Eye (tissue), 1 donor: ENCODE measurements at places on chromosomes 16 and 17.

- DNase-seq: peak; percentile 71
Measured at GRCh38 chr17:37710344-37710886, 34.4 kb downstream of the HNF1B start.

DNA sequence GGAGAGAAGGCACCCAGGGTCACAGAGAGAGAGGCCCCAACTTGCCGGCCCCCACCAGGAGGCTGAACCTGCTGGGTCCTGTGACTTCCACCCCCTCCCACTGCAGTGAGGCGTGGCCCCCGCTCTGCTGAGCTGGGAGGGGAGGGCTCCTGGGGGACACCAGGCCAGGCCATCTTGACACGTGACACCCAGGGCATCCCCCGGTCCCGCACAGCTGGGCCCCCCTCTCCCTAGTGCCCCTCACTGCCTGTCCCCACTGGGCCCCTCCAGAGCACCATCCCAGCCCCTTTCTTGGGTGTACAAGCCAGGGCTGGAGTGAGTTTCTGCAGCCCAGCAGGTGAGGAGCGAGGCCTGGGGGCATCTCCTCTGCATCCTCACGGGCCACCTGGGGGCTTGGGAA, 12.4 kb downstream of the UBALD1 start:
- no peak for DNase-seq

- no peak for DNase-seq
Measured at GRCh38 chr16:1790611-1791255, 2.8 kb downstream of the IGFALS start.

GRCh38 chr16:86205521-86206245, 304.6 kb upstream of the FOXF1 start:
- DNase-seq: peak; percentile 39

GRCh38 chr17:79324194-79324593, 249.6 kb downstream of the ENGASE start:
- DNase-seq: no peak

GRCh38 chr17:49162866-49163265, 30.3 kb downstream of the B4GALNT2 start:
- DNase-seq: no peak

- no peak for DNase-seq
Measured at GRCh38 chr17:77498091-77498741, 357.4 kb downstream of the SEC14L1 start.

GRCh38 chr17:78619334-78619733, 42.1 kb upstream of the DNAH17 start:
- no peak for DNase-seq

DNA sequence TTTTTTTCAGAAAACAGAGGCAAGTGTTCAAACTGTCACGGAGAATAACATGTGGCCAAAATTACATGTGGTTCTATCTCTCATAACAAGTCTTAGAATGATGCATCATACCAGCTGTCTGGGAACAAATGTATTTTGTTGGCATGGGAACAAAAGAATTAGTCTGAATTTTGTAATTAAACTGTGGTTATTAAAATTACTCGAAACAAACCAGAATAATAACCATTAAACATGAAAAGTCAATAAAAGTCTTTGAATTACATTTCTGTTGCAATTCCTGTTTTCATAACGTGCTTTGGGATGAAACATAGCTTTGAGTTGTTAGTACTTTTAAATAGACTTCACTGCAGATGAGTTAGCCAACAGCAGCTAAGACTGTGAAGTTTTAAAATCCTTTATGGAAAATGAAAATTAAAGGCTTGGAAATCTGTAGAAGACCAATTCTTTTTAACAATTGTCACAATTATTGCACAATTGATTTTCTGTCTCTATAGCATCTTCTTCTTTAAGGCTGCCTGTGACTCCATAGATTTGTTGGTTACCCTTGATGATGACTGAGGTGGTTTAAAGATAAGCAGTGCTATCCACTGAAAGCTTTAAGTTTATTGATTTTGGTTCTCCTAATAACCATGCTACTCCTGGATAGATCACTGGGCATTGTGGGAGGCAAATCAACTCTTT, 117.9 kb upstream of the AXIN2 start:
- DNase-seq: peak; percentile 52

DNA sequence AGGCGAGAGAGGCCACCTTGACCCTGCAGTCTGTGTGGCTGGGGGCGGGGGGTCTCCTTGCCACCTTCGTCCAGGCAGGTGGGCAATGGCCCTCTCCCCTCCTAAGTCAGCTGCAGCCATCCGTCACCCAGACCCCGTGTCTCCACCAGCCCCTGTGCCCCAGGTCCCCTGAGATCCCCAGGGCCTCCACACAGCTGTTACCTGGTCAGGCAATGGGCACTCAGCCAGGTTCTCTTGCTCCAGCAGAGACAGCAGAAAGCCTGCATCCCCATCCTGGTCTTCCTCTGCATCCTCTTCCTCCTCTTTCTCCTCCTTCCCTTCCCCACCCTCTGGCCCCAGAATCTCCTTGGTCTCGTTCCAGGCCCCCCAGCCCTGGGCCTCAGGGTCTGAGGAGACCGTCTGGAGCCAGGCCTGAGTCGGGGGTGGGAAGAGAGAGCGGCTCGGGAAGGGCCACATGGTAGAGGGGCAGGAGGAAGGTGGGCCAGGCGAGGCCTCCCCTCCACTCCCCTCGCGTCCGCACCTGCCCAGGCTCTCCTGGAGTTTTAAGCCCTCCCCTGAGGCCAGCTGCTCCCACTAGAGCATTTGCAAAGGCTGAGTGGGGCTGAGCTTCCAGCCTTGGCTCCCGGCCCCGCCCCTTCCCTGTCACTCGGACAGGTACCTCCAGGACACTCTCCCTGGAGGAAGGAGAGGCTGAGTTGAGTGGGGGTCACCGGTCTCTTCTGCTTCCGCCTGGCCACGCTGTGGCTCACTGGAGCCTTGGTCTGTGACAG, at the start of gene PABPN1L:
Gene PABPN1L (minus strand): TSS at position 510 of the 770 bp plus-strand sequence. CDS start 54 bp downstream, at position 456.
- no peak for DNase-seq

DNA sequence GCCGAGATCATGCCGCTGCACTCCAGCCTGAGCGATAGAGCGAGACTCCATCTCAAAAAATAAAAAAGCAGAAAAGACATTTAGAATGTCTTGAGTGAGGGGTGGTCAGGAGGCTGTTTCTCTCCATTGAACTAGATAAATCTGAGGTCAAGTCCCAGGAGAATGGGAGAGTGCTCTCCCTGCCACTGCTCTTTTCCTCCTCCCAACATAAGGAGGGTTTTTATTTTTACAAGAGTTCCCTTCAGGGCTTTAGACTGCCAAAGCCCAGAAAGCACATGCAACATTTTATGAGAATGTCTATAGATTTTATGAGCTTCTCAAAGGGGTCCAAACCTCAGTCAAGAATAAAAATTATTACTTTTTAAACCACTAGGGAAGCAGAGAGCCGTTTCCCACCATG, 1.6 kb downstream of the RND2 start:
- peak; percentile 49 for DNase-seq

- no peak for DNase-seq
Measured at GRCh38 chr17:49522357-49522890, 27.3 kb downstream of the NGFR start.

GRCh38 chr17:2056206-2057174, 1.6 kb downstream of the HIC1 start:
- DNase-seq: peak; percentile 70

GRCh38 chr16:177981-178667, 1.6 kb downstream of the HBA1 start:
- no peak for DNase-seq

GRCh38 chr17:15239491-15239890, 25.6 kb downstream of the PMP22 start:
- DNase-seq: no peak

GRCh38 chr17:34375426-34375997, 12.5 kb upstream of the CCL1 start:
- no peak for DNase-seq

DNA sequence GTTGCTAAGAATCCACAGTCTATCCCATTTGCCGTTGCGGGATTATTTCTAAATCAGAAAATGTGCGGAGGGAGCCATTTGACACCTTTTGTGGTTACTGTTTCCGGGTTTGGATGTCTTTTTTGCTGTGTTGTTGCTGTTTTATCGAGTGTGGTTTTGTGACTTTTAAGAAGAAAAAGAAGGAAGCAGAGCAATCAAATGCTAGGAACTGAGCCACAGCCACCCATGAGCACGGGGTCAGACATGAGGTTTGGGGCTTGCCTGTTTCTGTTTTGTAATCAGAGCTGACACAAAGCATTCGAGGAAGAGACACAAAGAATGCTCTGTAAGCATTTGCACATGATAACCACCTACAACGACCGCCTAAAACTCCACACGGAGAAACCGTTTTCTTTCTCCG, 53.1 kb upstream of the CHMP6 start:
- DNase-seq: peak; percentile 23

DNA sequence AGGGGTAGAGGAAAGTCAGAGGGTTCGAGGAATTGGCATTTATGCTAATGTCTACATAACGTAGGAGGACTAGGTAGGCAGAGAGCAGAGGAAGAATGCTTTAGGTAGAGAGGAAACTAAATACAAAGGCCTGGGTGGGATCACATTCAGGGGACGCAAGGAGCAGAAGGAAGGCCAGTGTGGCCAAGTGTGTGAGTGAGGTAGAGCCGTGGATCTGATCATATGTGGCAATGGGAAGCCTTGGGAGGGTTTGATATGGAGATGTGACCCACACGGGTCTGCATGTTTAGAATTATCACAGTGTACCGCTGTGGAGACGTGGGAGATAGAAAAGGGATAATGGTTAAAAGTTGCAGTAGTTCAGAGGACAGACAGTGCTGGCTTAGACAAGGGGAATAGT, 43.1 kb downstream of the HLF start:
- no peak for DNase-seq

- peak; percentile 47 for DNase-seq
Measured at GRCh38 chr16:89155184-89155679, 16.3 kb upstream of the CDH15 start.

- peak; percentile 55 for DNase-seq
Measured at GRCh38 chr17:83149029-83149725, 69.8 kb downstream of the METRNL start.

GRCh38 chr16:58458606-58459343, 41.2 kb upstream of the NDRG4 start:
- DNase-seq: no peak

DNA sequence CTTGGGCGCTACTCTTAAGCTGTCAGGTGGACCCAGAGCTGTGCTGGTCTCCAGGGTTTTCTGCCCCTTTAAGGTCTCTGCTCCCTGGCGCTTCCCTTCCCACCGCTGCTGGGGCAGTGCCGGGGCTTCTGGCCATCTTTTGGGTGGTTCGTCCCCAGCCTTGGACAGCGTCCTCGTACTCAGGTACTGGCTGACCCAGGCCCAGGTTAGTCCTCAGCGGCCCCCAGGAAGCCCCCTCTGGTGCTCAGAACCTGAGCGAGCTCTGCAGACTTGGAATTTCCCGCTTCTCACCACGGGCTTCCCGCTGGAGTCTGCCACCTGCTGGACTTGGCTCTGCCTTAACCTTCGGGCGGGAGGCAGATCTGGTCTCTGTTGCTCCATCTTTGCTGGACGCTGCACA, 94.1 kb upstream of the ZNF750 start:
- no peak for DNase-seq

GRCh38 chr16:90020260-90020837, 1.1 kb upstream of the DBNDD1 start:
- peak; percentile 12 for DNase-seq

DNA sequence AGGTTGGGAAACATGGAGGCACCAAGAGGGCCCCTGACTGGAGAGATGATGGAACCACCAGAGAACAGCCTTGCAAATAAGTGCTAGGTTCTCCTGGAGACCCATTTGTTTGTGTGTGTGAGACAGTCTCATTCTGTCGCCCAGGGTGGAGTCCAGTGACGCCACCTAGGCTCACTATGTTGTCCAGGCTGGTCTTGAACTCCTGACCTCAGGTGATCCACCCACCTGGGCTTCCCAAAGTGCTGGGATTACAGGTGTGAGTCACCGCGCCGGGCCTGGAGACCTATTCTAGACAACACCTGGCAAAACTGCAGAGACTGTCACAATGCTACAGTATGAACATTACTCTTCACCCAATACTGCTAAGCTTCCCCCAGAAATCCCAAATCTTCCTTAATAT, 1.5 kb downstream of the NPLOC4 start:
- no peak for DNase-seq

DNA sequence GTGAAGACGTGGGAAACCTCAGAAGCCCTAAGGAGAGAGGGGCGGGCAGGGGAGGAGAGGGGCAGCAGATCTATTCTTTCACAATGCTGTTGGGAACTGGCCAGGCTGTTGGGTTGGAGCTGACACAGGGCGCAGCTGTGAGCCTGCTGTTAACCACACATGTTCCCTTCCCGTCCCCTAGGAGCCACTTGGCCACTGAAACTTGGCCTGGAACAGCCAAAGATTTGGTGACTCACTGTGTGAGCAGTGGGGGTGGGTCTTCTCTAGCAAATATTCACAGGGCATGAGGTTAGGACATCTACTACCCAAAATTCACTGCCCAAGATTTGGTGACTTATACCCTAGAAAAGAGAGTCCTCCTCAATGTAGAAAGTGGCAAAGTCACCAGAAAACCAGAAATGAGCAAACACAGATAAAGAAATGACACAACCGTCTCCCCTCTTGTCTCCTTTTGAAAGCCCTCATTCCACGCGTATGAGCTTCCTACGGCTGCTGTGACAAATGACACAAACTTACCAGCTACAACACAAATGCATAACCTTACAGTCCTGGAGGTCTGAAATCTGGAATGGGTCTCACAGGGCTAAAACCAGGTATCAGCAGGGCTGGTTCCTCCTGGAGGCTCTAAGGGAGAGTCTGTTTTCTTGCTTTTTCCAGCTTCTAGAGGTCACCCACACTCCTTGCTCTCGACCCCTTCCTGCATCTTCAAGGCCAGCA, 6.3 kb downstream of the TBC1D16 start:
- peak; percentile 82 for DNase-seq

- no peak for DNase-seq
Measured at GRCh38 chr17:19457830-19458271, 46.8 kb downstream of the RNF112 start.

GRCh38 chr17:67773246-67773645, 52.1 kb upstream of the BPTF start:
- no peak for DNase-seq
